Non-pigmented ciliary epithelial cell (primary cell): ENCODE measurements at places on chromosomes 5 and 9.

GRCh38 chr9:116198344-116198743, 44.8 kb downstream of the PAPPA start:
- DNase-seq, result no peak

DNA sequence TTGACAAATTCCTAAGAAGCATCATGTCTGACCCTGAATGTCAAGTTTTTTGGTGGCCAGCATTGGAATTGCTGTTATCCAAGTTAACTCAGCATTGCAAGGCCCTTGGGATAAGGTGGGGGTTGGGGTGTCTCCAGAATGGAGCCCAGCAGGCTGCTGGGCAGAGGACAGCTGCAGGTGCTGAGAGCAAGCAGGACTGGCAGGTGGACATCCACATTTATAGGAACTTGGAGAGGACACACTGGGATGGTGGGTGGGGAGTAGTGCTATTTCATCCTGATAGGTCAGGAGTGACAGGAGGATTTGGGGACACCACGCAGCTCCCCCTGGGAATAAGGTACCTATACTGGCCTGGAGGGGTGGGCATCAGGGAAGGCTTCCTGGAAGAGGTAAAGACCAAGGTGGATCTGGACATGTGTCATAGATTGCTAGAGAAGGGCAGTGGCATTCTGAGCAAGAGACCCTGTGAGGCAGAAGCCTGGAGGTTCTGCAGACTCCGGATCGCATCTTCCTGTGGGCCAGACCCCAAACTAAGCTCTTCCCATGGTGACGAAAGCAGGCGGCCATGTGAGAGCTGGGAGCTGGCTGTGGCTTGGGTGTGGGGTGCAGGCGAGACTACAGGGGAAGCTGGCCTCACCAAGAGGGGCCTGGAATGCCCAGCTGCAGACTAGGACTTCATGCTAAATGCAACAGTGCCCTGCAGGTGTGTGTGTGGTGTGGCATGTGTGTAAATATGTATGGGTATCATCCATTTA, 148.1 kb downstream of the RGS3 start:
- no peak for DNase-seq

DNA sequence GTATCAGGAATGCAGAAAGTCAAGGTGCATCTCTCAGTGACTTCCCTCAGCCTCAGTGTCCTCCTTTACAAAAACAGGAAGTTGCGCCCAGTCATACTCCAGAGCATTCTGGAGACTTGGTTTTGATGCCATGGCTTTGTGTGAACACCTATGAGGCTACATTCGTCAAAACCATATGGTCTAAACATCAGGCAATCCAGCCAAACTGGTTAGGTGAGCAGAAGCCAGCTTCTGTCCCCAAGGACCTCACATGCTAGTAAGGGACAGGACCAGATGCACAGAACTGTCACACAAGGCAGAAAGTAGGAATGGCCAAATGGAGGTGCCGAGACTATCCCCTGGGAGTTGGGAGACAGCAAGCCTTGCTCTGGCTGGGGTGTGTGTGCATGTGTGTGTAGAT, 217.2 kb downstream of the MELK start:
- no peak for DNase-seq

DNA sequence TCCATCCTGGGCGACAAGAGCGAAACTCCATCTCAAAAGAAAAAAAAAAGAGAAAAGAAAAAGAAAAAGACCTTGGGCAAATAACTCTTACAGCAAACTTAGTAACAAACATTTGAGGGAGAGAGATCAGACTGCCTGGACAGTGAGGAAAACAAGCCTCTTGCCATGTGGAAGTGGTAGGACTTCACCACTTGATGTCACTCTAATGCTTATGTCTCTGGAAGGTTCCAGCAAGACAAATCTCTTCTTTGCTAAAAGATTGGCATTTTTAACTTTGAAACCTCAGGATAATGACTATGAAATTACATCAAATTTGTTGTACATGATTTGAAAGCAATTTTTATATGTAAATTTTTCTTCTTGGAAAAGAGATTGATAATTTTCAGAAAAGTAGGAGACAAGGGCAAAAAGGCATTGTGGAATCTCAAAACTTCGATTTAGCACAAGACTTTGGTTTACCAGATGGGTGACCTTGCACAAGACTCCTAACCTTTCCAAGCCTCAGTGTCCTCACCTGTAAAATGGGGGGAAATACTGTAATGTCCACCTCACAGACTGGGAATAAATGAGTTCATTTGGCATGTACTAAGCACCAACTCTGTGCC, 5.4 kb downstream of the ACTL7B start:
- DNase-seq, result no peak

DNA sequence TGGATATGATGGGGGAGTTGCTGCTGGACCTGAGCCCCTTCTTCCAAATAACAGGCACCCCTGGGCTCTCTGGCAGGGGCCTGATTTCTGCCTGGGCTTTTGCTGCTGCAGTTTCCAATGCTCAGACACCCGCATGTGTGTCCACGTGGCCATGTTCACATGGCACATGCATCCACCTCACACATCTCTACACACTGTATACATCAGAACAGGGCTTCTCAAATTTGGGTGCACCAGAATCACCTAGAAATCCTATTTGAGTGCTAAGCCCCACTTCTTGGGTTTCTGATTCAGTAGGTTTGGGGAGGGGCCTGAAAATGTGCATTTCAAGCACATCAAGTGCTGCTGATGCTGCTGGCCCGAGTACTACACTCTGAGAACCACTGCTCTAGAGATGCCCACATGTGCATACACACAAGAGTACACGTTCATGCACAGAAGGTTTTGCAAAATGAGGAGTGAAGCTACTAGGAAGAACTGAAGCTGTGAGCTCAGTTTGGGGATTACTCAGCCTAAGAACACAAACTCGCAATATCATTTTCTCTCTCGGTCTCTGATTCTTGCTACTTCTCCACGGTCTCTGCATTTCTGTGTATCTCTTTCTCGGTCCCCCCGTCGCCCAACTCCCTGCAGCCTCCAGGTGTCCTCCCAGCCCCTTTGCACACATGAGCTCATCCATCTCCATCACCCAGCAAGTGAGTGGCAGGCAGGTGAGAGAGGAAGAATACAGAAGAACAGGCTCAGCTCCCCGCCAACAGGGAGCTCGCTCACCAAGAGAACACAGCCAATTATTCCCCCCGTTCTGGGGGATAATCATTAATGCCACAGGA, 97.0 kb downstream of the PCDH1 start:
- DNase-seq, result no peak

GRCh38 chr5:176629853-176630680, at the start of the genes EIF4E1B and SNCB:
Gene EIF4E1B (plus strand): TSS chr5:176630675. CDS start chr5:176642788, 12,113 bp downstream.
Gene SNCB (minus strand): TSS chr5:176630534. CDS start chr5:176629654, 880 bp downstream.
- DNase-seq, result no peak

- DNase-seq, result no peak
Observed at GRCh38 chr9:134783699-134784039, 96.9 kb upstream of the FCN2 start.
